ENCODE measurements at places on chromosomes 5 and 9. TPM values are rescaled to one million over a fixed set of nuclear protein-coding genes. Genes with fewer than 3 reads are reported as not detected.

Gene SYK
- total RNA-seq = 0.56 TPM

Gene STX17
- total RNA-seq = 41.9 TPM

Gene WNT8A
- not detected for total RNA-seq

DNA sequence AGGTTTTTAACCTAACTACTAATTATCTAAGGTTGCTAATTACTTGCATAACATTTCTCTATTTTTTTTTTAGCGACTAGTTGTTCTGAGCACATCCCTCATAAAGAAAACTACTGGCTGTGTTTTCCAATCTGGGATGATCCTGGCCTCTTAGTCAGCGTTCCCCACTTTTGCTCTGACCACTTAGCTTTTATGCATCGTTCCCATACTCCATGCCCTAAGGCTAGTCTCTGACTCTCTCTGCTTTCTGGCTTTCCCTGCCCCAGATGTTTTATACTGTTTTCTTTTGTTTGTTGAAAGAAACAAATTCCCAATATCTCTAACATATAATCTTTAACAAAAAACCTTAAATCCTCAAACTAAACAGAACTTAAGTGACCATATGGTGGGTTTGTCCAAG lies 217.9 kb downstream of the SPATA31D1 start:
- DNase-seq = no peak
- H3K36me3 ChIP-seq = no peaks in the 10 kb centered on the region
- no peaks in the 10 kb centered on the region for H3K4me1 ChIP-seq
- H3K27ac ChIP-seq = no peak overlapping the region

- H3K36me3 ChIP-seq = peaks cover 32% of the 10 kb centered on the region
- peak overlapping the region; percentile 99 for H3K27ac ChIP-seq
- H3K27me3 ChIP-seq = no peaks in the 10 kb centered on the region
- no peak for DNase-seq
Observed at GRCh38 chr9:93147632-93148031, 13.6 kb upstream of the NINJ1 start.

DNA sequence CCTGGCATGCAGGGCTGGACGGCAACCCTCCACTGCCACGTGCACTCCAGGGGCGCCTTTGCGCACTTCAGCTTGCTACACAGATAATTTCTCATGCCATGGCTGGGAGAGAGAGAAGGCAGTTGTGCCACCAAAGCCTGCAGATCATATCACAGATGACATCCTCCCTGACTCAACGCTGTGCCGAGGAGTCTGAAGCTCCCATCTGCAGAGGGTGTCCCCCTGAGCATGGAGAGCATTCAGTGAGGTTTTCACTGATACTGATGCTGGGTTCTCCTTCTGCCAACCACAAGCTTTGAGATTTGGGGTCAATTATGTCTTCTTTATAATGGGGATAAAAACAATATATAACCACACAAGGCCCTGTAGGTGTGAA lies 607.4 kb upstream of the ADAMTS16 start:
- H3K36me3 ChIP-seq = no peaks in the 10 kb centered on the region
- H3K27ac ChIP-seq = no peak overlapping the region
- H3K27me3 ChIP-seq = no peaks in the 10 kb centered on the region
- no peaks in the 10 kb centered on the region for H3K4me1 ChIP-seq
- no peak for DNase-seq

GRCh38 chr5:66475731-66476130 lies 120.5 kb upstream of the MAST4 start:
- no peaks in the 10 kb centered on the region for H3K4me1 ChIP-seq
- no peak overlapping the region for H3K4me3 ChIP-seq
- H3K27ac ChIP-seq = no peak overlapping the region
- H3K27me3 ChIP-seq = peaks cover 4% of the 10 kb centered on the region
- no peaks in the 10 kb centered on the region for H3K36me3 ChIP-seq

DNA sequence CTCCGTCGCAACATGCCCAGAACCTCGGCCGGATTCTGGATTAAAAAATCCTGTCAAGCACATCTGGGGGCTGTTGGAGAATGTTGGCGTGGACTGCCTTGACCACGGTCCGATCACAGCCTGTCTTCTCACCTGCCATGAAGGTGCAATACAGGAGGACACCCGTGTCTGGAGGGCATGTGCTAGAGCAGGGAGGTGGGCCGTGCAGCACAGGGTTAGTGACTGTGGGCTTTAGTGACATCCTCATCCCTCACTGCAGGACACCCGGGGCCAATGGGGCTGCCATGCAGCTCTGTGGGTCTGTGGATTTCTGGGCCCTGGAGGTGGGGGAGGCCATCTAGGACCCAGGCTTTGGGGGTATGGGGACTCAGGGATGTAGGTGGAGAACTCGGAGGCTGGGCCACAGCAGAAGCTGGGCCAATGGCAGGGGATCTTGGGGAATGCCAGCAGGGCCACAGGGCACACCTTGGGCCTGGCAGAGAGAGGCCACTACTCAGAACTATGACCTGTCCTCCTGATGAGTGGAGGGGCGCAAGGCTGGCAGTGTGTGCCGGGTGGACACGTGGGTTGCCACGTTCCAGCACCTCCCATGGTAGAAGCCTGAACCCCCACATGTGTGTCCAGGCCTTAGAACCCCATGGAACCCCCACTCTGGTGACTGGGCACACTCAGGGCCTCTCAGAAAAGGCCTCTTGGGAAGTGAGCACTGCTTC lies 23.3 kb downstream of the ZDHHC11B start:
- no peak for DNase-seq
- no peak overlapping the region for H3K4me3 ChIP-seq
- H3K36me3 ChIP-seq = no peaks in the 10 kb centered on the region
- H3K27ac ChIP-seq = no peak overlapping the region
- no peaks in the 10 kb centered on the region for H3K27me3 ChIP-seq
- H3K4me1 ChIP-seq = peaks cover 11% of the 10 kb centered on the region

DNA sequence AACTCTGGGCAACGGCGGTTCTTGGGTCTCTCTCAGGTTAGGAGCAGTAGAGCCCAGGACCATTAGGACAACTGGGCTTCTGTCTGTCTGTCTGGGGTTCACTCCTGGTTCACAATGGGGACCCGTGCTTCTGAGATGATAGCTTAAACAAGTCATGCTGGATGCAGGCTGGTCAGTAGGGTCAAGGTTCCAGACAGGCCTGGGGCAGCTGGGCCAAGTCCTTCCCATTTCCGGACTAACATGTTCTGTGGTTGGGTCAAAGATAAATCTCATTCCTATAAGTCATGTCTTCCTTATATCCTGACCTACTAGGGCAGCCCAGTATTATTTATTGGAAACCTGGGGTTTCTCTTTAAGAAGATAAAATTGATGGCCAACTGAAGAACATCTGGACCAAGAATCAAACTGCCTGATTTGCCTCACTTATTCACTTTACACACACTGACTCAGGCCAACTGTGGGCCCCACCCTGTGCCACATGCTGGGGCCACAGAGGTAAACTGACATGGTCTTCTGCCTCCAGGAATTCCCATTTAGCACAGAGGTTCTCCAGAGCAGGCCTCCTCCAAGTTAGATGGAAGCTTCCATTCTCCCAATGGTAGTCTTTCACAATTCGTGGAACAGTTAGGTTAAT lies 8.3 kb downstream of the HDHD3 start:
- H3K36me3 ChIP-seq = no peaks in the 10 kb centered on the region
- H3K27me3 ChIP-seq = no peaks in the 10 kb centered on the region
- DNase-seq = no peak
- H3K27ac ChIP-seq = no peak overlapping the region

- H3K36me3 ChIP-seq = peaks cover 4% of the 10 kb centered on the region
- peak overlapping the region; percentile 81 for H3K27ac ChIP-seq
- peaks cover 19% of the 10 kb centered on the region for H3K4me1 ChIP-seq
- H3K27me3 ChIP-seq = no peaks in the 10 kb centered on the region
Observed at GRCh38 chr9:7936163-7936562, 136.6 kb upstream of the DMAC1 start.

GRCh38 chr5:66720780-66721179 lies 124.6 kb downstream of the MAST4 start:
- H3K4me1 ChIP-seq = no peaks in the 10 kb centered on the region
- H3K4me3 ChIP-seq = no peak overlapping the region
- H3K27ac ChIP-seq = no peak overlapping the region
- H3K36me3 ChIP-seq = no peaks in the 10 kb centered on the region

DNA sequence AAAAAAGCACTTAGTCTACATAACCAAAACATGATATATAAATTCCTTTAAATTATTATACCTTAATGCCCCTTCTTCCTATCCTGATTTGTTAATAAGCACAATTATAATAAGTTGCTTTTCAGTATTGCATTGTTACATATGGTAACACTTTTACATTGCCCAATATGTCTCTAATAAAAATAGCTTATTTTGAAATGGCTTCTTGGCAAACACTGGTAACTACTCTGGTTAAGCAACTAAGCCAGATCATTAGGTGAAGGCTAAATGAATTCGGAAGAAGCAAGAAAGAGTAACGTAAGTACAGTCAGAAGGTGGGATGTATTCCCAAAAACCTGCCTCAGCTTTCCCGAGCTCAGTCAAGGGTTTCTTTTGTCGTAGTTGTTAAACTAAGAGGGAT lies 85.3 kb downstream of the TTC39B start:
- DNase-seq = no peak
- no peaks in the 10 kb centered on the region for H3K27me3 ChIP-seq
- no peak overlapping the region for H3K4me3 ChIP-seq
- peaks cover 9% of the 10 kb centered on the region for H3K36me3 ChIP-seq
- peaks cover 18% of the 10 kb centered on the region for H3K4me1 ChIP-seq
- H3K27ac ChIP-seq = no peak overlapping the region

GRCh38 chr5:112772124-112772523 lies 34.4 kb downstream of the APC start:
- H3K4me1 ChIP-seq = peaks cover 3% of the 10 kb centered on the region
- no peak for DNase-seq
- H3K27me3 ChIP-seq = no peaks in the 10 kb centered on the region
- H3K36me3 ChIP-seq = peaks cover 13% of the 10 kb centered on the region

- DNase-seq = peak; percentile 67
- H3K4me1 ChIP-seq = peaks cover 16% of the 10 kb centered on the region
- no peak overlapping the region for H3K4me3 ChIP-seq
- peak overlapping the region; percentile 65 for H3K27ac ChIP-seq
Observed at GRCh38 chr5:124902097-124902821, 155.8 kb upstream of the ZNF608 start.

- H3K27ac ChIP-seq = peak overlapping the region; percentile 75
- peaks cover 75% of the 10 kb centered on the region for H3K4me1 ChIP-seq
- peak; percentile 54 for DNase-seq
- no peak overlapping the region for H3K4me3 ChIP-seq
- H3K36me3 ChIP-seq = no peaks in the 10 kb centered on the region
- no peaks in the 10 kb centered on the region for H3K27me3 ChIP-seq
Observed at GRCh38 chr9:112753725-112754124, 3.2 kb downstream of the SNX30 start.

- H3K4me3 ChIP-seq = peak overlapping the region; percentile 72
- H3K36me3 ChIP-seq = peaks cover 2% of the 10 kb centered on the region
- no peak overlapping the region for H3K27ac ChIP-seq
- peaks cover 45% of the 10 kb centered on the region for H3K27me3 ChIP-seq
- no peak for DNase-seq
Observed at GRCh38 chr9:97220894-97221477, 86.5 kb upstream of the CCDC180 start.
